ENCODE measurements at places on chromosomes 6 and 20. TPM values are rescaled to one million over a fixed set of nuclear protein-coding genes. Genes with fewer than 3 reads are reported as not detected.

Gene SLX4IP
- 4.7 TPM for total RNA-seq

Gene LBP
- total RNA-seq = 0.54 TPM

DNA sequence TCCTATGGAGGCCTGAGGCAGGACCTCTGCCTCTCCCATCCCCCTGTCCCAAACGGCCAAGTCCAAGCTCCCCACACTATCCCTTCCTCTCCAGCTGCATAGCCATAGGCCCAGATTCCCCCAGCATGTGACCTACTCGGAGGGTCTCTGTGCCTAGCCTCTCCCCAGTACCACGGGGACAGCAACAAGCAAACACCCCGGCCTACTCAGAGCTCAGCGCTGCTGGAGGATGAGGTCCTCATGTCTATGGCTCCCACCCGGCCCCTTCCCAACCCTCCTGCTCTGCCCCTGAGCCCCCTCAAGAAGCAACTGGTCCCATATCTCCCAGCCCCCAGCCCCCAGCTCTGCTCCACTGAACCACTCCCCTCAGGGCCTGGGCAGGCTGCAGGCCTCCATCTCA, 24.2 kb downstream of the RNASET2 start:
- no peak for DNase-seq

GRCh38 chr6:137783710-137784109, 83.3 kb upstream of the TNFAIP3 start:
- no peak for DNase-seq

- DNase-seq = no peak
Measured at GRCh38 chr6:52305411-52305810, 20.9 kb upstream of the MCM3 start.

DNA sequence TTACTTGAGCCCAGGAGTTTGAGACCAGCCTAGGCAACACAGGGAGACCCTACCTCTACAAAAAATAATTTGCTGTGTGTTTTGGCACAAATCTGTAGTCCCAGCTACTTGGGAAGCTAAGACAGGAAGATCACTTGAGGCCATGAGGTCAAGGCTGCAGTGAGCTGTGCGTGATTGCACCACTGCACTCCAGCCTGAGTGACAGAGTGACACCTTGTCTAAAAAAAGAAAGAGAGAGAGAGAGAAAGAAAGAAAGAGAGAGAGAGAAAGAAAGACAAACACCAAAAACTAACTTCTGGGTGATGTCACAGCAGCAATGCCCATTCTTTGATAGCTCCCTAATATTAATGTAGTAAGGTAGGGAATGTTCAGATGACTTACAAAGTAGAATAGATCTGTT, 20.4 kb downstream of the USP49 start:
- no peak for DNase-seq

- no peak for DNase-seq
Measured at GRCh38 chr6:166980738-166981137, 18.5 kb upstream of the CEP43 start.

DNA sequence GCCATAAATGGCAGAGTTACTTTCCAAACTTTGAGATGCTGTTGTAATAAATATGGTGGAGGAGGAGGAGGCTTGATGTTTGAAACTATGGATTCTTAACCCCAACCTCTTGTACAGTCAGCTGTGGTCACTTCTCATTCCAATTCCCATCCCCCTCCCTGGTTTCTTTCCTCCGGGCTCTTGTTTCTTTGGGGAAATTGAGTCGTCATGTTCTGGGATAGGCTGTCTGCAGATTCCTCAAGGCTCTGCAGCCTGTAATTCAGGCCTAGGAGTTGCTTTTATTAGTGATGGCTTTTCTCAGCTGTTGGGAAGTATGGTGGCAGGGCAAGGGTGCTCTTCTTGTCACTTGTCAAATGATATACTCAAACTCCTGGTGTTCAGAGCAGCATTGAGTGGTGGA, 2.6 kb downstream of the PTK7 start:
- no peak for DNase-seq

GRCh38 chr20:50305636-50306477, 115.2 kb downstream of the CEBPB start:
- DNase-seq = no peak

Gene GLP1R
- total RNA-seq = not detected

DNA sequence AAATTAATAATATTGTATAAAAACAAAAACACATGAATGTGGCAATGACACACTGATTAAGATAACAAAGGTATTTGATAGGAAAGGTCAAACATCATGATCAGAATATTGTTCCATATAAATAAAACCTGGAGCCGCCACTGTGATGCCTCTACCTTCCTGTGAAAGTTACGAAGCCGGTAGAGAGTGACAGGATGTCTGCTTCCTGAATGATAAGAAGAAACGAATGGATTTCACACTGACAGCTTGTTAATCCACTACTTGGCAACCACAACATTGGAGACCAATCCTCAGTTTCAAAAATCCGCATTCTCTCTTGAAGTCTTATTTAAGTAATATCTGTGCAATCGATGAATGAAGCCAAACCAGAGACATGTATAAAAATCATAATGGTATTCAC, 315.1 kb downstream of the HDGFL1 start:
- no peak for DNase-seq

DNA sequence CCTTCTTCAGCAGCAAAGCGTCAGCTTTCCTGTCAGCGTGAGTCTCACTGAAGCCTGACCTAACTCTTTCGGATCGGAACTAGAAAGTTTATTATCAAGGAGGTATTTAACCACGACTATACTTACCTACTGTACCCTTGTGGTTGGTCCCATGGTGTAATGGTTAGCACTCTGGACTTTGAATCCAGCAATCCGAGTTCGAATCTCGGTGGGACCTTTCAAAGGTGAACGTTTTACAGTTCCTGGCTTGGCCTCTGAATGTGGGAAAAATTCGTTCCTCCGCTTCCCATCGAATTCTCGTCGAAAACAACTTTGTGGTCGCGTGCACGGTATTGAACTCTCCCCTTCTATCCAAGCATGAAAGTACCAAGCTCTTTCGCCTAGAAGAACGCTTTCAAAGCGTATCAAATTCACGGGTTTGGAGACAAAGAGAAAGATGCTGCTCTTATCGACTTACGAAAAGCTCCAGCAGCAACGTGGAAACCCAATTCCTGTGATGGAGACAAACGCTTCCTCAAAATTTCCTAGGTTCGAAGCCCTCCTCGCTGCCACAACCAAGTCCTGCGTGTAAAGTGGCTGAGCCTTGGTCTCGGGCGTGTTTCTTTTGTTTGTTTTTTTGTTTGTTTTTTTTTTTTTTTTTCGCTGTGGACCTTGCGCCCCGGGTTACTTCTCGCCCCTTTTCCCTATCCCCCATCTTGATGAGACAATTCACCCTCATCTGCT, 63.7 kb downstream of the GPX5 start:
- DNase-seq = no peak

GRCh38 chr20:25195962-25196785, 662 bp downstream of the ENTPD6 start:
- no peak for DNase-seq

GRCh38 chr6:23681743-23682142, 444.3 kb upstream of the NRSN1 start:
- DNase-seq = no peak

Gene POU5F1
- total RNA-seq = 4.0 TPM

Gene REV3L
- 25.6 TPM for total RNA-seq

Gene ANGPT4
- total RNA-seq = 1.4 TPM

- DNase-seq = no peak
Measured at GRCh38 chr20:6040958-6041807, 12.7 kb downstream of the LRRN4 start.

Gene HLA-DOB
- total RNA-seq = not detected

DNA sequence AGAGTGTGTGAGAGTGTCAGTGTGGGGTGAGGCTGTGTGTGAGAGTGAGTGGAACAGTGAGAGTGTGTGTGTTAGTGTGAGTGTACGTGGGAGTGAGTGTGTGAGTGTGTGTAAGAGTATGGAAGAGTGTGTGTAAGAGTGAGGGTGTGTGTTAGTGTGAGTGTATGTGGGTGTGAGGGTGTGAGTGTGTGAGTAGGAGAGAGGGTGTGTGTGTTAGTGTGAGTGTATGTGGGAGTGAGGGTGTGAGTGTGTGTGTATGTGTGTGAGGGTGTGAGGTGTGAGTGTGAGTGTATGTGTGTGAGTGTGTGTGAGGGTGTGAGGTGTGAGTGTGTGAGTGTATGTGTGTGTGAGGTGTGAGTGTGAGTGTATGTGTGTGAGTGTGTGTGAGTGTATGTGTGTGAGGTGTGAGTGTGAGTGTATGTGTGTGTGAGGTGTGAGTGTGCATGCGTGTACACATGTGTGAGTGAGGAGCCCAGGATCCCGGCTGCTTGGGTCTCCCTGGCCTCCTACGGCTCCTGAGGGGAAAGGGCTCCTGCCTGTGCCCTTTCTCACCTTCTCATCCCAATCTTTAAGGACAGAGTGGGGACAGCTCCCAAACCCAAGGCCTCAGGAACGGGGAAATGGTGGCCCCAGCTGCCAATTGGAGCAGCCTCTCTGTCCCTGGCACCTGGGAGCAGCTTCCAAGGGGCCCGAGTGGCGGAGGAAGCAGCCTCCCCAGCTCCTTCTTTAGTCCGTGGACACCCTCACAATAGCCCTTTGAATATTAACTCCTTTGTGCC, 100.2 kb downstream of the PSMB1 start:
- no peak for DNase-seq

GRCh38 chr6:357261-357790, 34.2 kb upstream of the IRF4 start:
- DNase-seq = no peak

Gene MMP24
- total RNA-seq = 0.71 TPM

Gene GSTA3
- not detected for total RNA-seq

- DNase-seq = no peak
Measured at GRCh38 chr6:3386374-3386857, 70.4 kb downstream of the SLC22A23 start.

Gene SGK2
- 11.6 TPM for total RNA-seq

Gene BCLAF1
- total RNA-seq = 170 TPM

GRCh38 chr6:70686548-70687133, 19.0 kb downstream of the SMAP1 start:
- no peak for DNase-seq

- no peak for DNase-seq
Measured at GRCh38 chr6:37723016-37723415, 25.3 kb upstream of the MDGA1 start.

GRCh38 chr6:143629104-143630080, 48.4 kb upstream of the PHACTR2 start:
- DNase-seq = no peak

- DNase-seq = no peak
Measured at GRCh38 chr6:130041594-130041993, 23.2 kb downstream of the L3MBTL3 start.

Gene YIPF3
- 92.2 TPM for total RNA-seq

Data from thoracic aorta (tissue), 2 donors.